Stimulated activated CD8-positive, alpha-beta memory T cell treated with anti-CD3 and anti-CD28 coated beads, Interleukin-2, amount 100 ng/mL, for 1 hour (primary cell): ENCODE measurements at places on chromosomes 6 and 20.

DNA sequence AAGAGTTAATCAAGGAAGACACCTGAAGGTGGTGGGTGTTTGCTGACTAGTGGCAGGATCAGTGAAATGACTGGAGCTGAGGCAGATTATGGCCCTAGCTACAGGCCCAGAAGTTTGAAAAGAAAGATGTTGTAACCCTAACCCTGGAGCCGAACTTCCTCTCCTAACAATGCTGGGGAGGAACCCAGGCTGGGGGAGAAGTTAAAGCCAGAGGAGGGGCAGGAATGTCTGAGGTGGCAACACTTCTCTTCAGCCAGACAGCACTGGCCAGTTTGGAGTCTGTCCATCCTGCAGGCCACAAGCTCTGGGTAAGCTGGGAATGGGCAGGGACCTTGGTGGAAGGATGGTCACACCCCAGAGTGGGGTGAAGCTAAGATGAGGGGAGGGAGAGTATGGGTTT lies at the start of gene LST1:
Gene LST1 (plus strand): TSS at position 270 of the 400 bp plus-strand sequence. CDS start 1,023 bp downstream, outside the sequence.
- DNase-seq = no peak

GRCh38 chr6:151870375-151870774 lies 62.9 kb downstream of the ESR1 start:
- no peak for DNase-seq

DNA sequence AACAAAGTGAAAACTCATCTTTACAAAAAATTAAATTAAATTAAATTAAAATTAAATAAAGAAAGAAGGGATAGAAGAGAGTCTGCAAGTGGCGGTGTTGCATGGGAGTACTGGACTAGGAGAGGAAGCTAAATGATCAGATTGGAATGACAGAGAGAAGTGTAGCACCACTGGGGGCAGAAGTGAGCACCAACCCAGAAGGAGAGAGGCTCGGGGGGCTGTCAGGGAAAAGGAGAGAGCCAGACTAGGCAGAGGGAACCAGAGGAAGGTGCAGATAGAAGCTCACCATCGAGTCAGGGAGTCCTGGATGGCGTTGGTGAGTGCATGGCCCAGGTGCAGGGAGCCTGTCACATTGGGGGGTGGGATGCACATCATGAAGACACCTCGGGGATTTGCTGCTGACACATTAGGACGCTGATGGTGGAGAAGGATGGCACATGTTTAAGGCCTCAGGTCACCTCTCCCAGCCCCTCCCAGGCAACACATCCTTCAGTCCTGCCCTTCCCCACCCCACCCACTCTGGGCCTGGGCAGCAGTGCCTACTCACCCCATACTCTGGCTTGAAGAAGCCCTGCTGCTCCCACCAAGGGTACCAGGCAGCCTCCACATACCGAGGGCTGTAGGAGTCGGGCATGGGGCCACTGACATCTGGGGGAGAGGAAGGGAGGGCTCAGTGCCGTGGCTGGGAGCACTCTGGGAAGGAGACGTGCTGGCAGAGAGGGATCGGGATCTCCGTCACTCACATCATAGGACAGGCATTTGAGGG lies 4.0 kb downstream of the VARS1 start:
- DNase-seq = no peak

- no peak for DNase-seq
Observed at GRCh38 chr6:106255306-106255705, 70.3 kb downstream of the ATG5 start.

GRCh38 chr6:167742719-167743303 lies 83.9 kb upstream of the AFDN start:
- DNase-seq = no peak

GRCh38 chr6:163288915-163289314 lies 125.6 kb upstream of the QKI start:
- DNase-seq = no peak

DNA sequence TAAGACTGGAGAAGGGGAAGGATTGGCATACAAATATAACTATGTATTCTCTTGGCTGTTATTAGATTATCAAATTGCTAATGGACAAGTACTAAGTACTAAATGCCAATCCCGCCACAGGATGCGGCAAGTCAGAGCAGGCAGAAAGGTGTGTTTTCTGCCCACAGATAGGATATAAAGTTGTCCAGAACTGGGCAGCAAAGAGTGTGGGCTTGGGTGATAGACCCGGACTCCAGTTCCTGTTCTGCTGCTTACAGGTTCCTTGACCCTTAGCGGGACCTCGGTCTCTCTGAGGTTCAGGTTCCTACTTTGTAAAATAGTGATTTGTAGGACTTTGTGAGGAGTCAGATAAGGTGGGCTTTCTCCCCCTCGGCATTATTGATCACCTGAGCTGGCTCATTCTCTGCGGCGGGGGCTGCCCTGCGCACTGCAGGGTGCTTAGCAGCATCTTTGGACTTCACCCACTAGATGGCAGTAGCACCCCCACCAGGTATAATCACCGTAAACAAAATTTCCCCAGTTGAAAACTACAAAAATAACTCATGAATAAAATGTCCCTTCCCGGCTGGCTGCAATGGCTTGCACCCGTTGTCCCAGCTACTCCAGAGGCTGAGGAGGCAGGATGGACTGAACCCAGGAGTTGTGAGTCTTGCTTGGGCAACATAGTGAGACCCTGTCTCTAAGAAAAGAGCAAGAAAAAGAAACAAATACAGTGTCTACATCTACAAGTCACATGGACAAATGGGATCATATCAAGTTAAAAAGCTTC lies 193.1 kb downstream of the DOK5 start:
- peak; percentile 5 for DNase-seq

GRCh38 chr6:105095139-105095538 lies 84.7 kb downstream of the POPDC3 start:
- no peak for DNase-seq

- peak; percentile 48 for DNase-seq
Observed at GRCh38 chr6:31901415-31901952, 402 bp downstream of the ZBTB12 start.

DNA sequence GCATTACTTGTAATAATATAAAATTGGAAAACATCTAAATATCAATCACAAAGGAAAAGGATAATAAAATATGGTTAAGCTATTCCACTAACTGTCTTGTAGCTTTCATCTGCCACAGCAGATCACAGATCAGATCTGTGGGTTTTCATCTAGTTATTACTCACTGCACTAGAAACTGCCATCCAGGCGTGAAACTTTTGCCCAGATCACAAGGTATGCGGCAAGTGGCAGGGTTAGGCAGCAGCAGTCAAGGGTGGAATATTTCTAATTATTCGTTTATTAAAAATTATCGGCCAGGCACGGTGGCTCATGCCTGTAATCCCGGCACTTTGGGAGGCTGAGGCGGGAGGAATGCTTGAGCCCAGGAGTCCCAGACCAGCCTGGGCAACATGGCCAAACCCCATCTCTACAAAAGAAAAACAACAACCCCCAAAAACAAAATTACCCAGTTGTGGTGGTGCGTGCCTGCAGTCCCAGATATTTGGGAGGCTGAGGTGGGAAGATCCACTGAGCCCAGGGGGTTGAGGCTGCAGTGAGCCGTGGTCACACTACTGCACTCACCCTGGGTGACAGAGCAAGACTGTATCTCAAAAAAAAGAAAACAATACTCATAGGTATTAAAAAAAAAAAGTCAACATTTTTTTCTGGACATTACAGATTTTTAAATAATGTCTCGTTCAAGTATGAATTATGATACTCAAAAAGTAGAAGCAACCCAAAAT lies 32.1 kb downstream of the BEND3 start:
- no peak for DNase-seq

GRCh38 chr20:40080041-40080652 lies 608.9 kb downstream of the MAFB start:
- DNase-seq = no peak

DNA sequence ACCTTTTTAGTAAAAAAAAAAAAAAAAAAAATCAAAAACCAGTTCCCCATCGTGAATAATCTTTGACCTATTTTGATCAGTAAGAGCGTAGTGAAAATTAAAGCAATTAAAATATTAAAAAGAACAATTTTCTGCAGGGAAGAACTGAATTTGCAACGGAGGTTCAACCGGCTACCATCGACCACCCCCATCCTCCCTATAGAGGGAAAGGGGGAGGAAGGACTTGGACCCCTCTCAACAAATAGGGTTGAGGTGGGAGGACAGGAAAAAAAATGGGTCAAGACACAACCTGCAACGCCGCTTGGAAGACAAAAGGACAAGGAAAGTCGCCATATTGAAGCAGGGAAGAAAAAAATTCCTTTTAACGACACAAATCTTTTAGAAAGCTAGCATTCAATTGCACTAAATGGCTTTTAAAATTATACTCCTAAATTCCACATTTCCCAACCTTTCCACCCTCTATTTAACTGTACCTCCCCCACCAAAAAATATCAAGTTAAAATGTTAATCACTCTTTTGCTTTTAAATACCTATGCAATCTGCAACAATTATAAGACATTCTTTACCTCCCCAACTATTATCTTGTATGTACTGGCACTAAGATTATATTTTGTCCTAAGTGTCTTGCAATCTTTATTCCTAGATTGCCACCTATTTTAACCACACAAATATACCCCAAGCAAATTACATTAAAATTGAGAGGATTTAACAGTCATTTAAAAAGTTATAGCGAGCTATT lies 1.7 kb downstream of the PPP1R10 start:
- DNase-seq = no peak

- no peak for DNase-seq
Observed at GRCh38 chr20:61185181-61185580, 66.9 kb upstream of the CDH4 start.

- DNase-seq = no peak
Observed at GRCh38 chr6:124927806-124928205, 34.4 kb upstream of the RNF217 start.

GRCh38 chr6:68087399-68088133 lies 547.5 kb upstream of the ADGRB3 start:
- no peak for DNase-seq

DNA sequence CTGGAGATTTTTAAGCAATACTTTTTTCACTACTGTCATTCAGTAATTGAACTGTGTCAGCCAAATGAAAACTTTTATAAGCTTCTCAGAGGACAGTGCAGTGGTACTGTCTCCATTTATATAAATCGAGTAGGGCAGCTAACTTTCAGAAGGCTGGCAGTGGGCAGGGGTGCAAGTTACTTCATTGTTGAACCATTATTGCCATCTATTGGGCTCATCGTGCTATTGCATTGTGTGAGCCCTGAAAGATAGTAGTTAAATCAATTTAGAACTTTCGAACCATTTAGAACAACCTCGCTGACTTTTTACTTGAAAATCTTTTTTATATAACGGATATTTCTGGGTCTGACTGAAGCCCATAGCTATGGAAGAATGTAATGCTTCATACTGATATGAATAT lies 347.8 kb upstream of the PLCB4 start:
- DNase-seq = no peak

GRCh38 chr20:10856237-10857015 lies 182.6 kb upstream of the JAG1 start:
- no peak for DNase-seq

- no peak for DNase-seq
Observed at GRCh38 chr20:25574411-25574810, 10.9 kb downstream of the NINL start.

DNA sequence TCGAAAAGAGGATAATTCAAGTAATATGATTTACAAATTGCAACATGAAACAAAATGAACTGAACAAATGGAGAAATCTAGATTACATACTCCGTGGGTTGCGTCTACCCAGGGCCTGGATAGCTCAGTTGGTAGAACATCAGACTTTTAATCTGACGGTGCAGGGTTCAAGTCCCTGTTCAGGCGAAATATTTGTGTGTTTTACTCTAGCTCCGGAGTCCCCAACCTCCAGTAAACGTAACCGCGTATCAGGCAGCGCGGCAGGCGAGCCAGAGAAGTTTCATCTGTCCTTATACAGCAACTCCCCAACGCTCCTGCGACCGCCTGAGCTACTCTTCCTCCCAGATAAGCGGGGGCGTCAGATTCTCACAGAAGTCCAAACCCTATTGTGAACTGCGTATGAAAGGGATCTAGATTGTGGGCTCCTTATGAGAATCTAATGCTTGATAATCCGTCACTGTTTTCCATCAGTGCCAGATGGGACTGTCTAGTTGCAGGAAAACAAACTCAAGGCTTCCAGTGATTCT lies 176.1 kb downstream of the TRIM27 start:
- DNase-seq = no peak

DNA sequence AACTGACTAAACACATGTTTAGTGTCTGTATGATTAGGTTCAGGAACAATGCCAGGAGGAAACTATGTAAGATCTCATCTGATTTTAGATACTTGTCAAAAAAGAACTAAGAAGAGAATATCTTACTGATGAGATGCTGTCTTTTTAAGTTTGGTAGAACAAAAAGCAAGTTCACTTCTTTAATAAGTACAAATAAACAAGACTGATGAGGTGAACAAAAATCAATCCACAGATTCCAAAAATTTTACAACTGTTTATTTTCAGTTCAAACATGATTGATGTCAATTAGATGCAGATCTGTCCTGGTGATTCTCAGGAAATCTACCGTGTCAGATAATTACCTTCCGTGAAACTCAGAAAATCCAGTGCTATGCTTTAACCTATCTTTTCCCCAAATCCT lies 24.9 kb downstream of the EPHA7 start:
- no peak for DNase-seq

DNA sequence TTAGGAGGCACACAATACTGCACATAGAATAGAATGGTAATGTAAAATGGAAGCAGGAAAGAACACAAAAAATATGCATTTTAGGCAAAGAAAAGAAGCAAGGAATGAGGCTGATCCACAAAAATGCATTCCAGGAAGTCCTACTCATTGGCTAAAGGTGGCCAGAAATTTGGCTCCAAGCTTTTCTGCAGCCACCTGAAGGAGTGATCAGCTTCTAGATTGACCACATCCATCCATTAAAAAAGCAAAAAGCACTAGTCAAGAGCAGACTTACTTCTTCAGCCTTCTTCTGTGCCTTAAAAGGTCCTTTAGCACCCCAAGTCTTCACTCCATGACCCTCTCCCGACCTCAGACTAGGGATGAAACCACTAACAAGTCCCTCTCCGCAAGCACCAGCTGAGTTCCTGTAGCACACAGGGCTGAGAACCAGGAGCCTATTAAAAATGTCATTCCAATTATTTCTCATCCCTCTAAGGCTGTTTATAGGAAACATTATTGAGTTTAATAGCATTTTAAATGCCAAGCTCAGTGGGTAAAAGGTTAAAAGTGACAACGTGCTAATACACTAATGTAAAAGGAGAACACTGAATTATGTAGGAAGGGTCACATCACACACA lies 36.5 kb downstream of the TRAM2 start:
- no peak for DNase-seq

- no peak for DNase-seq
Observed at GRCh38 chr6:35068206-35068605, 72.9 kb downstream of the TCP11 start.

DNA sequence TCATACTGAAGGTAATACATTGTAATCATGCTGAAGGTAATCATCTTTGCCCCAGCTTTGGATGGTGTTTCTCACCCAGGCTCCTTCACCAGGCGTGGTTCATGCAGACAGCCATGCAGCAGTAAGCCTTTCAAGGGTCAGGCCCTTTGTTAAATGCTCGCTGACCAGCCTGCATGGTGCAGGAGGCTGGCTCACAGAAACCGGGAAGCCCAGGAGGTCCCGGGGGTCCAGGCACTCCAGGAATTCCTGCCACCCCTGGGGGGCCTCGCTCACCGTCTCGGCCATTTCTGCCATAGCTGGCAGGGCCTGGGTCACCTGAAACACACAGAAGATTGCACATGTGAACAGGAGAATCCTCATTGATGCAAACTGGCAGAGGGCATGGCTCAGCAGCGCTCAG lies 86.1 kb downstream of the COL9A1 start:
- no peak for DNase-seq

- DNase-seq = no peak
Observed at GRCh38 chr6:41083072-41083471, 10.3 kb downstream of the NFYA start.
